ENCODE measurements at places on chromosomes 2 and 18. TPM values are rescaled to one million over a fixed set of nuclear protein-coding genes. Genes with fewer than 3 reads are reported as not detected.

DNA sequence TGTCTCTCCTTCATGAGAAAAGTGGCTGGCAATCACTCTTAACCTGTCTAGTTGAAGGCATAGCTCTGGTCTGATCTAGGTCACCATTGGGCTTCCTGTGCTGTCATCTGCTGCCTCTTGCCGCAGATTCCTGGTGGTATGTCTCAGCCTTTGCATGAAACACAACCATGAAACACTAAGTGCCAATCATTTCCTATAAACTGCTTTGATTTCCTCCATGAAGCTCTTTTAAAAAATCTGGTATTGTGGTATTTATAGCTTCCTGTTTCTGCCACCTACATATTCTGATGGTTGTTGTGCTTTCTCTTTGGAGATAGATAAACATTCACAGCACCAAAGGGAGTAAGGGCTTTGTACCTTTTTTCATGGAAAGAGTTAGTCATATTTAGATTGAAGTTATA is 120.0 kb upstream of the EPC2 start:
- no peak for DNase-seq

- no peak for DNase-seq
Measured at GRCh38 chr2:102386867-102387541, 31.4 kb downstream of the IL18R1 start.

GRCh38 chr2:79972661-79973060 is 331.9 kb downstream of the LRRTM1 start:
- DNase-seq, result no peak

The GAREM2 gene
- 1.7 TPM for polyA plus RNA-seq

The ARHGAP25 gene
- 6.3 TPM for polyA plus RNA-seq

The SIX3 gene
- polyA plus RNA-seq, result not detected

Measured in stomach (tissue), 19 donors.